Activated CD8-positive, alpha-beta memory T cell treated with anti-CD3 and anti-CD28 coated beads for 48 hours (primary cell): ENCODE measurements at places on chromosomes 11 and 22.

DNA sequence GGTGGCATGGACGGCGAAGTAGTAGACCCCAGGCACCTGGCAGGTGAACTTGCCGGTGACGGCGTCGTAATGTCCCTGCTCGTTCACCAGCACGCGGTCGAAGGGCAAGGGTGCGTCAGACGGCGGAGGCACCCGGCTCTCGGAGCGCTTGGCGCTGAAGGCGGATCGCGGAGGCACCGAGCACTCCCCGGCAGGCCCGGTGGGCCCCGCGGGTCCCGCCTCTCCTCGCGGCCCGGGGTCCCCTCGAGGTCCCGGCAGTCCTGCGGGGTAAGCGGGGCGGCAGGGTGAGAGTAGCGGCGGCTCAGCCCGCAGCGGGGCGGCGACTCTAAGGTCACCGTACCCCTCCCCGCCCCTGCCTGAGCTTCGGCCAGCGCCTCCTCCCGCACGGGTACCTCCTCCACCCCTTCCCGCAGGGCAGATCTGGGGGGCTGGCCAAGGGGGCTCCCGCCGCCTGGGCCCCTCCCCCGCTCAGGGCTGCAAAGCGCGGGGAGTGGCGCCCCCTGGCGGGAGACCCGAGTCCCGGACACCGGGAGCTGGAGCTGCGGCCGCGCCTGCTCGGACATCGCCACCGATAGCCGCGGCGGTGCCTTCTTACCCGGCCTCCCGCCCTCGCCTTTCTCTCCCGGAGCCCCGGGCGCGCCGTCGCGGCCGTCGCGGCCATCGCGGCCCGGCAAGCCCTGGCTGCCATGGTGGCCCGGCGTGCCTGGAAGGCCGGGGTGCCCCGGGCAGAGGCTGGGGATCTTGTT, 921 bp downstream of the C1QTNF5 start:
- DNase-seq: no peak

- no peak for DNase-seq
Measured at GRCh38 chr11:19467904-19468303, 227.2 kb upstream of the E2F8 start.

DNA sequence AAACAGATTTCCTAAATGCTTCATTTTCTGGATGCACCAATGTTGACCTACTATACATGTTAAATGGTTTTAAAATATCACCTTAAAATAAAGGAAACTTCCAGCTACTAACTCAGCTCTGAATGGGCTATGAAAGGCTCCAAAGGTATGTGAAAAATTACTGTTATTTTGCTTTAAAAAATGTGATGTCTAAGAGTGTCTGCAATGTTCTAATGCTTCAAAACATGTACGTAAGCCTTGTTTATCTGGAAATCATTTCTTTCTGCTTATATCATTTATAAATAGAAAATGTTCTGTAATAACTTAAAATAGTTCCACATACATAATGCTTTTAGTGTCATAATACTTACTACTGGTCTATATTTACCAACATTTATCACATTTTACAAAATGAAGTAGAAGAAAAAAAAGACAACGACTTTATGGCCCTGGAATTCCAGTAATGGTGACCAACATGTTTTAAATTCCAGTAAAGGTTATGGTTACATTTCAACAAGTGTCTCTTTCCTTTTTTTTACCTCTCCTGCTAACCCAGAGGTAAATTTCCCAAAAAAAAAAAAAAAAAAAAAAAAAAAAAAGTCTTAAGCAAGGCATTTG, 2.5 kb downstream of the BDNF start:
- DNase-seq: no peak

DNA sequence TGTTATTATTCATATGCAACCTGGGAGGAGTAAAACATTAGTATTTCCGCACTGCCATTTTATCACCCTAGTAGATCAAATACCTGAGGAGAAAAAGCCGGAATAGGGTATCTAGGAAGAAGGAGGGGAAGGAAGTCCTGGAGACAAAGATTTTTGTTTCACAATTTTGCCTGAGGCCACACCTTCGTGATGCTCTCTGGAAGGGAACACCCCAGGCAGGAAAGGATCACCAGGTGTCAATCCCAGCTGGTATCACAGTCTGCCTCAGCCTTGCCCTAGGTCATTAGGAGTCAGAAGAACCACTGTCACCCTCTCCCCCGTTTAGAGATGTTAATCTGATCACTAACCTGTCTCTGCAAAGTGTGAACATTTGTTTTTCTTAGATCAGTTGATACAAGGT, 35.4 kb upstream of the IGSF9B start:
- no peak for DNase-seq

- no peak for DNase-seq
Measured at GRCh38 chr11:134015556-134015955, 53.3 kb upstream of the JAM3 start.

- DNase-seq: no peak
Measured at GRCh38 chr11:118873804-118874203, 9.9 kb upstream of the CXCR5 start.

- no peak for DNase-seq
Measured at GRCh38 chr11:31325160-31325559, 44.4 kb downstream of the DCDC1 start.

DNA sequence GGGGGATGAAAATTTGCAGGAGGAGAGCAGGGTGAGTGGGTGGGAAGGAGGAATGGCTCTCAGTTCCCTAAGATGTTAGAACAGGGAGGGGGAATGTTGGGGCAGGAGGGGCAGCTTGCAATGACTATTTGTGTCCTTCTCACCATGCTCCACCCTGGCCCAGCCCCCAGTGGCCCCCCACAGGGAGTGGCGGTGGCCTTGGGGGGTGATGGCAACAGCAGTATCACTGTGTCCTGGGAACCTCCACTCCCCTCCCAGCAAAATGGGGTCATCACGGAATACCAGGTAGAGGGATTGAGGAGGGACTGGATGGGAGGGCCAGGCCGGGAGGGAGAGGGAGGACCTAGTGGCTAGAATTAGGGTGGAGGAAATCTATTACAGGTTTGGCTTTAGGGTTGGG, 10.2 kb downstream of the ROBO3 start:
- no peak for DNase-seq
